Fibroblast of upper back skin (primary cell): ENCODE measurements at places on chromosomes 4 and X.
A peak's percentile ranks its signal among the peaks of the same experiment; 100 is the strongest.

DNA sequence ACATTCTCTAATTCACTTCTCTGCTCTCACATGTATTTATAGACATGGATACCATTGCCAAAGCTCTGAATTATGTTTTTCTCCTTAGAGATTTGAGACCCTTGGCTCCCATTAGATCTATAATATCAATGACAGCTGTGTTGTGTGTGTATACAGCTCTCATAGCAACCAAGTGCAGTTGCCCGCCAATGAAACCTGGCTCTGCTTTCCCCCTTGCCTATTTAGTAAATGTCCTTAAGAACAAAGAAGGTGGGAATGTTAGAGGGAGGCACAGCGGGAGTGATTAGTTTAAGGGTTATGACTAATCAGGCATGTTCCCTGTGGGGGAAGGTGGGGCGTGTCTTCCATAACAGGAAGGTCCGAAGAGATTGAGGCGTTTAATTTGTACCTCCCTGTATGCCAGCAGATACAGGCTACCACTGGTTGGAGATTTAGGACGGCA, 100.5 kb upstream of the TBC1D9 start:
- peak; percentile 76 for DNase-seq

DNA sequence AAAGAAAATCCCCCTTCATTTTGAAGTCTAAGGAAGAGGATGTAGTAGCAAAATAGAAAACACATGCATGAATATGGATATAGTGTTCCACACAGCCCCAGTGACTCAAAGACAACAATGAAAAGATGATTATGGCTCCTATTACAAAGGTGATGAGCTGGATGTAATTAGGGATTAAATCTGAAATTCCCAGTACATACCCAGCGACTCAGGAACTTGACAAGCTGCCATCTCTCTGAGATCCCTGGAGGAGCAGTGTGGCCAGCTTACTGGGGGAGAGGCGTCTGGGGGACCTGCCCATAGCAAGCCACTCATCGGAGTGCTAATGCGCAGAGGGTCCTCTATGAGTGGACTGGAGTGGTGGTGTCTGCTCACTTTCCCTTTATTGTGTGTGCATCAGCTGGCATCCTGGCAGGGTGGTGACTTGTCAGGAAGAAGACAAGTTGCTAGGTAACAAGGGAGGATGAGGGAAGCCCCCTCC, 42.7 kb upstream of the MGST2 start:
- DNase-seq: peak; percentile 33

DNA sequence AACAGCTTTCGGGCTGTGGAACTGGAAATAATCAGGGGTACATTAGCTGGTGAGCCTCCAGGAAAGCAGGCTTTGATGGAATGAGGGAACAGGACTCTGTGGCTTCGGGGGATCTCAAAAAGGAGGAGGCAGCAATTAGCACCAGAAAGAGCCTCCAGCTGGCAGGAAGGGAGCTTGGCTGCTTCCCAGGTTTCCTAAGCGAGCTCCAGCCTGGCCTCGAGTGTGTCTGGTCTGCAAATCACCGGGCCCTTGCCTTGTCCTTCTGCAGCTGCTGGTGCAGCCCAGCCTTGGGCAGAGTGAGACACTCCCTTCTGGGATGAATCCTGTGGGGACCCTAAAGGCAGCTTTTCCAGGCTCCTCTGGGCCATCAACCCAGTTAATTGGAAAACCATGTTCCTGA, 10.7 kb upstream of the PDHA1 start:
- DNase-seq: peak; percentile 49

DNA sequence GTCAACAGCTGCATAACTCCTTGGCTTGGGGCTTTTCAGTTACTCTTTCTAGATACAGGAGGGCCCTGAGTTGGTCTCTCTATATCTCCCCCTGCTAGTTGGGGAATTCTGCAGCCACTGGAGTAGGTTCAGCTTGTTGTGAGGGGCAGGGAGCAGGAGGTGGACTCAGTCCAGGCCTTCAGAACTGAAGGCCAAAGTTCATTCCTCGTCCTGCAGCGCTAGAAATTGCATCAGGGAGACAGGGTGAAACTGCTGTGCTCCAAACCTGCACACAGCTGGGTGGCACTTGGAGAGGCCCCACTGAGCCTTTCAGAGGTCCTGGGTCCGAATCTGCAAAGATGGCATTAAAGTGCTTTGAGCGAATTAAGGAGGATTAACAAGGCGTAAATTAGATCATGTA, 24.9 kb upstream of the TRIM60 start:
- DNase-seq: no peak

DNA sequence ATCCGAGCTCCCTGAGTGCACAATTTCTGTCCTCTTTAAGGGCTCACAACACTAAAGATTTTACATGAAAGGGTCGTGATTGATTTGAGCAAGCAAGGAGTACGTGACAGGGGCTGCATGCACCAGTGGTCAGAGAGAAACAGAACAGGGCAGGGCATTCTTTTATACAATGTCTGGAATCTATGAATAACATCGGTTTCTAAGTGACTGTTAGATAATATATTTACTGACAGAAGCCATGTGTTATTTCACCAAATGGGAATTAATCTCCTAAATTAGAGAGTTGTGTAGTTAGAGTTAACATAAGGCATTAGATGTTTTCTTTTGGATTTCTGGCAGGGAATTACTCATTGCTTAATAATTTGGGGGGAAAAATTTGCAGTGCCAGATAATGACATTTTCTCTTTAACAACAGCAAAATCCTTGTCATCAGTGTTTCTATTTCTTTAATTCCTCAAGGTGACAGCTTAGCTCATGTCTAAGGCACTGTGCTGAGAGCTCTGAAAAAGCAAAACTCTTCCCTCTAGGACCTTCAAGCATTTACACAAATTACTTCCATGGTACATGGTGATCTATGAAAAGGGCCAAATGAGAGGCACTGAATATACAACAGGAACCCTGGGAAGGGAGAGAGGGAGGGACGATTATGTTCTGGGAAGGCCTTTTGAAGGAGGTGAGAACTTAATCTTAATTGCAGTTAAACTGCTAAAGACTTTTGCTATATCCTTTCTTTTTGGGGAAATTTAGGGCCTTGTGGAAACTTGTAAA, 145.0 kb downstream of the RTL3 start:
- DNase-seq: no peak

- DNase-seq: no peak
Measured at GRCh38 chr4:7485096-7485495, 50.4 kb upstream of the PSAPL1 start.

GRCh38 chr4:158295053-158295452, 84.8 kb downstream of the TMEM144 start:
- DNase-seq: no peak

- no peak for DNase-seq
Measured at GRCh38 chr4:150008546-150008945, 69.7 kb upstream of the DCLK2 start.

DNA sequence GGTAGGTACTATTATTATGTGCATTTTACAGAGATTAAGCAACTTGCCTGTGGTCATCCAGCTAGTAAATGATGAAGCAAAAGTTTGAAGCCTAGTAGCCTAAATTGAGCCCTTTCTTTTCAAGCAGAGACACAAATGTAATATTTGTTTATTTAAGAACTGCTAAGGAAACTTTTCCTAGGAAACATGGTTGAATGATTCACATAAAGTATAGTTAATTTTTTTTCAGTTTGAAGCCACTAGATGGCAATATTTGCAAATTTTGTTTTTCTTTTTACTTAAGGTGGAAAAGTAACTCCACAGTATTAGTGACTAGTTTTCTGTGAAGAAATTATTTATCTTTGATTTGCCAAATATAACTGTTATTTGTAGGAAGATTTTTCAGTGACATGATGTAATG, 52.8 kb upstream of the ANKRD17 start:
- DNase-seq: peak; percentile 40

DNA sequence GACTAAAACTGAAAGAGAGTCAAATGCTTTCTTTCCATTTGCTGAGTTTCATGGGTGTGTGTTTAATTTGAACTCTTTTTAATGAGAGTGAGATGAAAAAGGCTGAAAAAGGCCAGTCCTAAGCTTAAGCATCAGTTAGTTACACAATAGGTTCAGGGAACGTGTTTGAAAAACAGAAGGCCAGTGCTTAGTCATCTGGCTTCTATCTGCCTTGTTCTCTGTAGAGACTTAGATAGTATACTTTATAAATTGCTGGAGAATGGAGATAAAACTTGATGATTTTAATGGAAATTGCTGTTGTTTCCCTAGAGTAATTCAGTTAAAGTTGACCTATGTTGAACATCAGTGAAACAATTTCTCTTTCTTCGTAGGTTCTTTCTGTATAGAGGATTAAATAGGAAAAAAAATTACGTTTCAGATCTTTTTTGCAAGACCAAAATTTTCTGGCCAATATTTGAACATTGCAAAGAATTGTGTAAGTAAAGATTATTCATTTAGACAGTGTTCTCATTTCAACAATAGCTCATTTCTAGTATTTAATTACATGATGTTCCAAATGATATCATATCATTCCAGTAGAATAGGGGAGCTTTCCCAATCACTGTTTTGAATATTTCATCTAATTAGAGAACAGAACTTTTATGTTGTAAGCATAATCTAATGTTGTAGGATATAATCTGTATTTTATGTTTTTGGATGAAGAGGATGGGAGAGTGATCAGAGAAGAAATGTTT, 1088.8 kb downstream of the ADGRL3 start:
- DNase-seq: no peak

DNA sequence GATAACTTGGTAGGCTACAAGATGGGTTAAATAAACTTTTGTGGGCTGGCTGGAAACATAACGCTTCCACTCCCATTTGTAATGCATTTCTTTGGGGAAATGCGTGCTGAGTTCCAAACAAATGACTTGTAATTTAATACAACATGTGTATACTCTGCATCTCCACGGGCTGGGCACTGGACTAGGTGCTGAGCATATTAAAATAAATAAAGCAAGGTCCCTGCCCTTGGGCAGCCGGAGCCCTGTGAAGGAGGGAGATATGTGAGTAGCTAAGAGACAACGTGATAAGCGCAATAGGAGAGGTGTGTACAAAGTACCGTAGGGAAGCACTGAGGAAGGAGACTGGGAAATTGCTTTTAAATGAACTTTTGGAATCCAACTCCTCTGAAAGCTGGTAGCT, 147.2 kb upstream of the RBPJ start:
- DNase-seq: no peak

GRCh38 chr4:76697129-76697803, 200.7 kb downstream of the SOWAHB start:
- no peak for DNase-seq

- peak; percentile 10 for DNase-seq
Measured at GRCh38 chr4:105495667-105496066, 21.8 kb upstream of the PPA2 start.

DNA sequence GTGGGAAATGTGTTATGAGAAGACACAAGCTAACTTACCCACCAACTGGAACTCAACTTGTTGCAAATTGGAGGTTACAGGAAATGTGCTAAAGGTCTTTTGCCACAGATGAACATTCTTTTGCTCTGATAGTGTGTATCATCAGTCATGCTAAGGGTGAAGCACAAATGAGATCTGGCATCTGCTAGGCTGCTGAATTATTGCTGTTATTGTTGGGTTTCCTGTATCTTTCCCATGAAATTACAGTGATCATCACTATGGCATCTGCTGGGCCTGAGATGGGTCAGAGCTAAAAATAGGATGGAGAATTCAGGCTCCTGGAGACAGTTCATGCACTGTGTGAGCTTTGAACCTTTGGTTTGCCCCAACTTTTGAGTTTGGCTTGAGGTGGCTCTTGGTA, 124.5 kb downstream of the NPNT start:
- peak; percentile 62 for DNase-seq

- no peak for DNase-seq
Measured at GRCh38 chr4:151860561-151861093, 99.8 kb upstream of the GATB start.

- DNase-seq: no peak
Measured at GRCh38 chr4:25401066-25401465, 24.0 kb downstream of the ANAPC4 start.

- peak; percentile 13 for DNase-seq
Measured at GRCh38 chrX:97070346-97070745, 186.6 kb downstream of the RPA4 start.

GRCh38 chrX:152646961-152647360, 9.3 kb downstream of the GABRQ start:
- DNase-seq: no peak

- DNase-seq: peak; percentile 86
Measured at GRCh38 chr4:185881430-185881829, 69.4 kb upstream of the SORBS2 start.

DNA sequence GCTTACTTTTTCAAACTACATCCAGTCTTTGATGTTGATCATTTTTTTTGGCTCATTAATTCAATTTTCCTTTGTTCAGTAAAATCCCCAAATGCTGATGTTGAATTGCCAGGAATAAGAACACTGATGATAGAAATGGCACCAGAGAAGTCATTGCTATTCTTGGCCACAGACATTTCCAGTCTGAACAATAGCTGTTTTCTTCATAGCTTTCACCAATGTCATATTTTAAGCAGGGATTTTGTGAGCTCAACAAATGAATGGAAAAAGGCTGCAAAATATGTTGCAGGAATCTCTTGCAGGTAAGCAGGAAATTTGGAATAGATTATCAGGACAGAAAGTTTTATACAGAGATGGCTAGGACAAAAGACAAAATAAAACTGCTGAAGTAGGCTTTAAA, 40.5 kb upstream of the GLRB start:
- no peak for DNase-seq

DNA sequence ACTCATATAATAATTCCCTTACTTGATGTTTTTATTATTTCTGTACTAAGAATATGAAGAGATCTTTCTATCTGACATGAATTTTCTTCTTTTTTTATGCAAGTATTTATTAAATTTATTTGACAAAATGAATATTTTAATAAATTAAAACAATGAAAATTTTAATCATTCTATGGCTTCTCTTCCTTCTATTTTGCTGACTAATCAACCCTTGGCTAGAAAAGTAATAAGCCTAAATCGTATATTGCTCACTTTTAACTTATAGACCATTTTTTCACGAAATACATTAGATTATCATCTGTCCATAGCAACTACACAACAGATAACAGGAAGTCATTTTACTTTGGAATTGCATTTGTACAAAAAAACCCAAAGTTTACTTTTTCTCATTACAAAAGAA, 38.6 kb downstream of the PRSS12 start:
- no peak for DNase-seq
